ENCODE measurements at places on chromosomes 11 and 22.
A peak's percentile ranks its signal among the peaks of the same experiment; 100 is the strongest.

GRCh38 chr11:29963796-29964195 lies 53.0 kb downstream of the KCNA4 start:
- DNase-seq: no peak

DNA sequence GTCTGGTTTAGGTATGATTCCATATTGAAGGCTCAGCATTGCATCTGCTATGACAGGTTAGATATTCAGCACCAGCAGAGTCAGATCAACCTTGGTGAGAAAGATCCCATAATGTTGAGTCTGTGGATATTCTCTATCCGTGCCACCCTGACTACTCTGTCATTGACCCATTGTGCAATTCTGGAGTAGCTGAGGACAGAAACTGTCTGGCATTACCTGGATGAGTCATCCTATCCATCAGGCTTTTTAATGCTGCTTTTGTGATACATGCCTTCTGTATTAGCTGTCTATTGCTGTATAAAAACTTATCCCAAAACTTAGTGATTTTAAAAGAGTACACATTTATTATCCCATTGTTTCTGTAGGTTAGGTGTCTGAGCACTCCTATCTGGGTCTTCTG lies 189.1 kb upstream of the FAT3 start:
- DNase-seq: no peak

DNA sequence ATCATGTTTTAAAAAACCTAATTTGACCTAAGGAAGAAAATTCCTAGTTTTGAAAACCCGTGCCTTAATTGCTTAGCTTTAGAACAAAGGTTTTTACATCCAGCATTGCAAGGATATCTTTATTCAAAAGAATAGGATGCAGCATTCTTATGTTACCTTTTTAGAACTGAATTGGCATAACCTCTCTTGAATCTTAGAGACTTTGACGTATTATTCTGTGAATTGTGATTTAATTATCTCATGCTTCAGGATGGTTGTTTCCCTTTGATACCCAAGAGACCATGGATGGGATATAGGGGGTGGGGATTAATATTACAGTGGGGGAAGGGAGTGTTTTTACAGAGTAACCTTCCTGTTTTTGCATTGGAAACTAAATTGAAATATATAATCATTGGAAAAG lies 49.4 kb downstream of the ARHGEF12 start:
- no peak for DNase-seq

DNA sequence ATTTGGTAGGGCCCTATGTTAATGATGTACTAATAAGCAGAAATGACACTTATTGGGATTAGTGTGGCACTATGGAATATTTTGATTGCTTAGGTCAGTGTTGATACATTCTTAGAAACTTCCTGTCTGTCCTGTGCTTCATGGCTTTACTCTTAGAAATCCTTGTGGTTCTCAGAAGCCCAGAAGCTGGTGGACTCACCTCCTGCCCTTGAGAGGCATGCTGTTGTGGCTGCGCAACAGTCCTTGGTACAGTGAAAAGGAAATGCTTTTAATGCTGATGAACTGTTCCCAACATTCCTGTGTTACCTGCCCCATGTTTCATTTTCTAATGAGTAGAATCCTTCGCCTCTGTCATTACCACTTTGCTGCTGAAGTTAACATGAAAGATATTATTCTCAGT lies 52.4 kb upstream of the MYO18B start:
- DNase-seq: no peak

- DNase-seq: no peak
These were observed 23.5 kb upstream of the WNT11 start for GRCh38 chr11:76229690-76230240.

- DNase-seq: no peak
These were observed 21.9 kb downstream of the DRICH1 start for GRCh38 chr22:23609983-23610781.

DNA sequence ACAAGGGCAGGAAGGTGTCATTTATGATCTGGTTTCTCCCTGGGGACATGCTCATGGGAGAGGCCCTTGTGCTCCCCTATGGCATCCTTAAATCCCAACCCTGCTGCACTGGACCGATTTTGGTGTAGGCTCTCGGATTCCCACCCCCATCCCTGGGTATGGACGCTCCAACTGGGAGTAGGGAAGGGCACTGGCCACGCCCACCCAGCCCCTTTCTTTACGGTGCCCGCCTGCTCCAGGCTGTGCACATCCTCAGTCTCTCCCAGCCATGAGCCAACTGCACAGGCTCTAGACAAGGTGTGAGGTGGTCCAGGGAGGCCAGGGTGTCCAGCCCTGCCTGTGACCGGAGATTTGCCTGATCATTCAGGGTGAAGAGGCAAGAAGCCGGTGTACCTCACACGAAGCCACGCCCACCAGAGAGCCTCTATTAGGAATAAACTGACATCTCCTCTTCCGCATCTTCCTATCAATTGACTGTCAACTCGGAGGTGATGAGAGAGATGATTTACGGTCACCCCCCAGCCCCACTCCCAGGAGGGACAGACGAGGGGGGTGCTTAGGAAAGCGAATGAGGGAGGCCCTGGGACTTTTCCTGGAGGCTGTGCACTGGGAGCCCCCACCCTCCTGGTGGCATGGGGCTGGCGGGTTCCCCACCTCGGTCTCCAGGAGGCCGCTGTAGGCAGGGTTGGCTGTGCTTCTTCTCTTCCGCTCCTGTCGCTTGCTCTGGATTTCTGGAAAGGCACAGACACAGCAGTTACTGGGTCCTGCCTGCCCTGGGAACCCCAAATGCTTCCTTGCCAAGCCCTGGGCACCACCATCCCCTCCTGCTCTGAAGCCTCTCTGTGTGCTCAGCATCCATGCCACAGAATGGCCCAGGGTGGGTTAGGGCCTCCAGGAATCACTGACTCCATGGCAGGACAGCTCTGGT lies 116.7 kb downstream of the PHF21B start:
- no peak for DNase-seq

GRCh38 chr11:8251616-8252295 lies 11.9 kb downstream of the LMO1 start:
- no peak for DNase-seq

DNA sequence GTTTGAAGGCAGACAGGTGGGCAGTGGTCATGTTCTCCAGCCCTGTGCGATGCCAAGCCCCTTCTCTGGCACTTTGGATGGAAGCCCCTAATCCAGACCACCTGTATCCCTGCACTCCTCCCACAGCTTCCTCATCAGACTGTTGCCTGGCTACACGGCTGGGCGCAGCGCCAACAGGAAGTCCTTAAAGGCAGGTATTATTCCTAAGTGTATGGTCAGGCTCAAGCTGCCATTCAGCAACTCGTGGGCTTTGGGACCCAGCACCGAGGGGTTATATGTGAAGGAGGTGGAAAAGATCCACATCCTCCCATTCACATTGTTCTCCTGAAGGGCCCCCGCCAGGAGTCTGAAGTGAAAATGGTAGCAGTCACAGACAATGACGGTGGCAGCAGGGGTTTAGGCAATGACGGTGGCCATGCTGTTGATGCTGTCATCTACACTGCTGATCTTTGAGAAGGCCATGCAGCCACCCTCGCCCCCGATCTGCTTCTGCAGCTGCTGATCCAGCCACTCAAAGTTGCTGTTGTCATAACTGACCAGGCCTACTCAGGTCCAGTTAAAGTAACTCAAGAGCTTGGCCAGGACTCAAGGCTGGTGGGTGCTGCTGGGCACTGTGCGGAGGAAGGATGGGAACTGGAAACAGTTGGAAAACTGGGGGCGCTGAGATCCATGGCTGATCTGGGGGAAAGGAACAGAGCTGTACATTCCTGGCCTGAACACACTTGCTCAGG lies 27.7 kb downstream of the OR6Q1 start:
- DNase-seq: no peak

- DNase-seq: no peak
These were observed 3.3 kb downstream of the MAP4K2 start for GRCh38 chr11:64799623-64800302.

- DNase-seq: no peak
These were observed 39.0 kb upstream of the BLID start for GRCh38 chr11:122154994-122155393.

DNA sequence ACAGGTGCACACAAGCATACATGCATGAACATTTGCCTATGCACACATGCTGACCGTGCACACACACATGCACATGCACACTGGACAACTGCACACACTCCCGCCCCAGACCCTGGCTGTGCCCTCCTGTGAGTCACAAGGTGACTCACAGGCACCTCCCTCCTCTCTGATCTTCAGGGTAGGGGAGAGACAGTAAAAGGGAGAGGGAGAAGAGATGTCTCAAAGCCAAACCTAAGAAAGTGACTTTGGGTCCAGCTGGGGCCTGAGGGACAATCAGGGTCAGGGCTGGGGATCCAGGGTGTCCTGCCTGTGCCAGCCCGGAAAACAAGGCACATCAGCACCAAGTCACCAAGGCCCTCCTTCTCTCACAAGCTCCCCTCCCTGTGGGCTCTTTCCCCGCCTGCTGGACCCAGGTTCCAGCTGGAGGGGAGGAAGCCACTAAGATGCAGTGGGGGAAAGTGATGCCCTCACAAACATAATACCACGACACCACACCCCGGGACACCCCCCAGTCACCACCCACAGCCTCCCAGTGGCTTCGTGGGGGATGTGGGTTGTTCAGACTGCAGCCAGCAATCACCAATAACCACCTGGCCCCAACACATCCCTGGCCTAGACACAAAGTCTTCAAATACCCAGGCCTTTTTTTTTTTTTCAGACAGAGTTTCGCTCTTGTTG lies 39.3 kb downstream of the PDGFB start:
- DNase-seq: peak; percentile 63

DNA sequence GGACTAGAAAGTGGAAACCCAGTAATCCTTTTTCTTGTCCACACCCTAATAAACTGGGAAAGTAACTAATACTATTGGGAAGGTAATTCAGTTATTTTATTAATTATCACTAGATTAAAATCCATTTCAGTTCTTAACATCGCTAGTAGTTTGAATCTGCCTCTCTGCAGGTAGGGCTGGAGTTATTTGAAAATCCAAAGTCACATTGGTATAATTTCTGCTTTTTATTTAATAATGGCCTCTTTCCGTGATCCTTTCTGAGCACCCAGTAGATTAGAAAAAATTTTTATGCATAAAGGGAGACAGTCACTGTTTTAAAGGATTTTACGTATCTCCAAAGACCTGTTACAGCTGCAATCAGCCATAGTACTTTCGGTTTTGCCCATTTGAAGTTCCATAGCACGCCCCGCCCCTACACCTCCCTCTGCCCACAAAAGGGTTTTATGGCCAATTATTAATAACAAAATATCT lies 605 bp upstream of the COPB1 start:
- DNase-seq: peak; percentile 52

DNA sequence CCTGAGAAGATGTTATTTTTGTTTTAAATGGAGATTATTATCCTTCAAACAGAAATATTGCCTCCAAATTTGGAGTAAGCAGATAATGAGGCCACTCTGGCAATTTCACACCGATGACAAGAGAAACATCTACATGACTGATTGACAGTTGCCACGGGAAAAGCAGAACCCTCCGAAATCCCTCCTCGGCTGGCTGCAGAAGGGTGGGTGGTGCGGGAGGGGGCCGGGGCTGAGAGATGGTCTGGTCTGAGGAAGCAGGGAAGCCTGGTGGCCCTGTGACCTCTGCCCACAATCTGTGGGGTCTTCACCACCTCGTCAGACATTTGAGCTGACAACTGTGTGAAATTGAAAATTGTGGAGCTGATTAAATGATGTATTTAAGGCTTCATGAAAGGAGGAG lies 503.2 kb downstream of the MN1 start:
- DNase-seq: no peak

- DNase-seq: no peak
These were observed 13.2 kb upstream of the TMEM218 start for GRCh38 chr11:125124618-125124992.

DNA sequence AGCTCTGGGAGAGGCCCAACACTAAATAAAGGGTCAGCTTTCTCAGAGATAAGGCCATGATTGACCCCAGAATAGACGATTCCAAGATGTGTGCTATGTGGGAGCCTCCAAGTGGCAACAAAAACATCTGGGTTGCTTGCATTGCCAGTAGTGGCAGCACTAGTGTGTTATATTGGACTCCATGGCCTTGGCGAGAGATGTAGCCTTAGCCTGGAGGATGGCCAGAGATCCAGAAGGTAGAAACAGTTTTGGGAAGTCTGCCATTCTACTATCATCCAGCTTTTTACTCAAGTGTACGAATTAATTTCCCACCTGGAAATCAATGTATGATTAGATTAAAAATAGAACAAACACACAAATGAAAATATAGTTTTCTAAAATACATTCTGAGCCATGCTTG lies 3.0 kb downstream of the OR8D4 start:
- no peak for DNase-seq

DNA sequence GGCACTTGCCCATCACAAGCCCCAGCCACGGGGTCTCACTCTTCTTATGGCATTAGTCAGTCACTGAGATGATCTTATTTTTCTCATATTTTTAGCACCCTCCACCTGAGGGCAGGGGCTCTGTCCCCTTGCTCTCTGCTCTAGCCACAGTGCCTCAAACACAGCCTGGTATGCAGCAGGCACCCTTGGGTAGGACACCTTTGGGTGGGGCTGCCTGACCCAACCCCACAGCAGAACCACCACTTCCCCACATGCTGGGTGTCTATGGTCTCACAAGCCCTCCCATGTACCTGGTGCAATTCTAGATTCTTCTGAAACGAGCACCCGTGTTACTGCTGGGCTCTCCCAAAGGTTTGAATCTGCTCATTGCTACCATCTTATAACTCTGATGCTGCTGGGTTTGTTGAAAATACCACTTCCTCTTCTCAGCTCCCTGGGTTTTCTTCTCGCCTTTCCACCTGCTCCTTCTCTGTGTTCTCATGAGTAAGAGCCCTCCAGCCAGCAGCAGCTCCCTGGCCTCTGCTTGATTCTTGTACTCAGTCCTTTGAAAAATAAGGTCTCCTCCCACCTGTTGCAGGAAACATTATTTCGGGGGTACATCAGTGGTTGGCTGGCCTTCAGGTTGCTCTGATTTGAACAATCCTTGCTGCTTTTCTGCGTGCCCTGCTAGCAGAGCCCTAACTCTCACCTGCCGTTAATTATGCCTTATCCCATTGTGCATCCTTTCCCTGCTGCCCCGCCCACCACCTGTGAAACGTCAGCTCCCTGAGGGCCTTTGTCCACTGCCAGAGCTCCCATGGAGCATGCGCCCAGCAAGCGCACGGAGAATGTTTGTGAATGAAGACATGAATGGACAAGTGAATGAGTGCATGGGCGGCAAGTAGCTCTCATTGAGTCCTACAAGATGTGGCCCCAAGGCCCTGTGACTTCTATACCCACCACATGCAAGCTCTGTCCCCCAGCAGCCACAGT lies 1181.6 kb downstream of the TBC1D22A start:
- no peak for DNase-seq

DNA sequence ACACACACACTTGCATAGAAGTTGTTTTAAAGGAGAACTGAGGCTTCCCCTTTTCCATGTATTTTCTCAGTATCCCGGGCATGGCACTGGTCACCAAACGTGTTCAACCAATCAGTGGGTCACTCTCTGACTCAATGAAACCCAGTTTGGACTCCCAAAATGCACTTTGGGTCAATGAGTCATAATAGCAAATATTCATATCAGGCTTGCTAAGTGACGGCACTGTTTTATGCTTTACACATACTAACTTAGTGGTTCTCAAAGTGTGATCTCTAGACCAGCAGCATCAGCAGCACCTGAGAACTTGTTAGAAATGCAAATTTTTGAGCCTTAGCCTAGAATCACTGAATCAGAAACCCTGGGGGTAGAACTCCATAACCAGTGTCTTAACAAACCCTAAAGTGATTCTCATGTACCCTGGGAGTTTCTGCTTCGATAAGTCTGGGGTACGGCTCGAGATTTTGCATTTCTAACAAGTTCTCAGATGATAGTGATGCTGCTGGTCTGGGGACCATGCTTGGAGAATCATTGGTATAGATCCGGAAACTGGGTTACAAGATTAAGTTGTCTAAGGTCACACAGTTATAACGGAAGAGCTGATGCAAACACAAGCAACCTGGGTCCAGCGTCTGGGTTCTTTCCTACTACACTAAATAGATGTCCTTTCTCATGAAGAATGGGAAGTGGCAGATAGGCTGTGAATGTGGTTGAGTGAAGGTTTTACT lies 35.6 kb downstream of the ETS1 start:
- DNase-seq: no peak

Measured in HFFc6 (cell line).